Purkinje cell (primary cell): ENCODE measurements at places on chromosomes 6 and 20. TPM values are rescaled to one million over a fixed set of nuclear protein-coding genes. Genes with fewer than 3 reads are reported as not detected.

The EPPIN gene
- not detected in 2 replicates for polyA plus RNA-seq

The LHFPL5 gene
- polyA plus RNA-seq = not detected in 2 replicates

The TFAP2A gene
- polyA plus RNA-seq = 4.4 and 9.1 TPM in 2 replicates

The IPCEF1 gene
- polyA plus RNA-seq = 0.80 and 8.5 TPM in 2 replicates

The TJAP1 gene
- 0.15 and 0.55 TPM in 2 replicates for polyA plus RNA-seq

The PLA2G7 gene
- 1.7 and 5.4 TPM in 2 replicates for polyA plus RNA-seq

The MYBL2 gene
- not detected in 2 replicates for polyA plus RNA-seq

The VGLL2 gene
- polyA plus RNA-seq = not detected in 2 replicates
